ENCODE measurements at places on chromosomes 6 and 20. TPM values are rescaled to one million over a fixed set of nuclear protein-coding genes. Genes with fewer than 3 reads are reported as not detected.

DNA sequence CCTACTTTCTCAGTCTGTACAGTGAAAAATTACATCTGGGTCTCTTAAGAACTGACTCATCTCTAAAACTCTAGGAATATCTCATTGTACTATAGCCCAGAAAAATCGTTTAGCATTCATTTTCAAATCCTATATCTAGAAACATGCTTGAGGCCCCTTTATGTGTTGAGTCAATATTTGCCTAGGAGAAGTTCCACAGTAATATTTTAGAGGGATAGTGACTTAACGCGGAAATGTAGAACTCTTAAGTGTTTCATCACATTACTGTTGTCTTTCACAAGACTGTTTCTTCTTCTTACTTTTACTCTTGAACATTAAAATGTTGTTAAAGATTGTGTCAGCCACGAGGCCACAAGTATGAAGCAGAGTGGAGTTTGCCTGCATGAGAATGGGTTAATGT is 23.0 kb upstream of the MYLIP start:
- no peak for DNase-seq
- H3K4me1 ChIP-seq, result no peaks in the 10 kb centered on the region
- H3K36me3 ChIP-seq, result no peaks in the 10 kb centered on the region

GRCh38 chr6:80638213-80639055 is 532.0 kb downstream of the BCKDHB start:
- H3K36me3 ChIP-seq, result no peaks in the 10 kb centered on the region
- DNase-seq, result peak; percentile 12
- H3K4me3 ChIP-seq, result no peak overlapping the region
- H3K27ac ChIP-seq, result no peak overlapping the region
- no peaks in the 10 kb centered on the region for H3K4me1 ChIP-seq

DNA sequence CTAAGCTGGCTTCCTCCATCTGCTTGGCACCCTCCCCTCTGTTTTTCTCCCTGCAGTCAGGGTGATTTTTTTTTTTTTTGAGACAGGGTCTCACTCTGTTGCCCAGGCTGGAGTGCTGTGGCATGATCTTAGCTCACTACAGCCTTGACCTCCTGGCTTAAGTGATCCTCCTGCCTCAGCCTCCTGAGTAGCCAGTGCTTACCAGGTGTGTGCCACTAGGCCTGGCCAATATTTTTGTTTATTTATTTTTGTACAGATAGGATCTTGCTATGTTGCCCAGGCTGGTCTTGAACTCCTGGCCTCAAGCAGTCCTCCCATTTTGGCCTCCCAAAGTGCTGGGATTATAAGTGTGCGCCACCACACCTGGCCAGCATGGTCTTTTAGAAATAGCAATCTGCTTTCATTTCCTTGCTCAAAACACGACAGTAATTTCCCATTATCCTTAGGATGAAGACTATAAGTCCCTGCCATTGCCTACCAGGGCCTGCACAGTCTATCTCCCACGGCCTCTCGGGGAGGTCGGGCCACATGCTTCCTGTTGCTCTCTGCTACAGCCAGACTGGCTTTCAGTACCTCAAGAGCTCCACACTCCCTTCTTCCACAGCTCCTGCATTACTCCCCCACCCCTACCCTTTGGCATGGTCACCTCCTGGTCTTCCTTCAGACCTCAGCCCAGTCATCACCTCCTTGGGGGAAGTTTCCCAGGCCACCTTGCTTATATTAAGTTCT is 11.1 kb upstream of the CD164 start:
- peaks cover 3% of the 10 kb centered on the region for H3K4me1 ChIP-seq
- H3K27ac ChIP-seq, result no peak overlapping the region
- H3K4me3 ChIP-seq, result no peak overlapping the region

GRCh38 chr20:9909167-9909566 is 70.3 kb upstream of the PAK5 start:
- H3K4me3 ChIP-seq, result no peak overlapping the region
- H3K36me3 ChIP-seq, result no peaks in the 10 kb centered on the region
- peaks cover 25% of the 10 kb centered on the region for H3K27me3 ChIP-seq
- H3K27ac ChIP-seq, result no peak overlapping the region
- no peaks in the 10 kb centered on the region for H3K4me1 ChIP-seq
- no peak for DNase-seq

- H3K36me3 ChIP-seq, result no peaks in the 10 kb centered on the region
- H3K27ac ChIP-seq, result no peak overlapping the region
- no peak for DNase-seq
Measured at GRCh38 chr6:24273096-24273870, 84.6 kb downstream of the DCDC2 start.

DNA sequence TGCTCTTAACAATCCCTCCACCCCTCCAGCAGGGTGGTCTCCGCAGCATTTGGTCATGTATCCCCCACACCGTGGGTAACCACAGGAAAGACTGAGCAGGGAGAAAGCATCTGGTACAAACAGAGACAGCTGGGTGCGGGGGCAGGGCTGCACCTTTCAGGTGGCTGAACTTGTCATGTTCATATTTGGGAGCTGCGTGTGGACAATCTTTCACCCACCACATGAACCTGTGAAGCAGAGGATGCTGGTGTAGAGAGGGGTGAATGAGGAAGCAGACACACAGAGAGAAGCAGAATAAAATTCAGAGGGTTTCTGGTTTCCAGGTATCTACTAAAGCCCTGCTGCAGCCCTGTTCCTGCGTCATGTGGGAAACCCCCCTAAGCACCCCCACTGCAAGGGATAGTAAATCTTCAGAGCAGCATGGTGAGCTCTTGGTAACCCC is 8.9 kb downstream of the GFOD1 start:
- H3K27ac ChIP-seq, result no peak overlapping the region
- no peaks in the 10 kb centered on the region for H3K27me3 ChIP-seq
- H3K4me1 ChIP-seq, result peaks cover 6% of the 10 kb centered on the region
- DNase-seq, result no peak
- peaks cover 3% of the 10 kb centered on the region for H3K36me3 ChIP-seq
- no peak overlapping the region for H3K4me3 ChIP-seq

- no peaks in the 10 kb centered on the region for H3K27me3 ChIP-seq
- H3K4me3 ChIP-seq, result no peak overlapping the region
- H3K27ac ChIP-seq, result no peak overlapping the region
- H3K4me1 ChIP-seq, result peaks cover 45% of the 10 kb centered on the region
- DNase-seq, result no peak
Measured at GRCh38 chr6:4931530-4932227, 72.2 kb downstream of the RPP40 start.

GRCh38 chr6:138115201-138115600 is 8.0 kb upstream of the PERP start:
- no peak for DNase-seq
- H3K27me3 ChIP-seq, result peaks cover 12% of the 10 kb centered on the region
- H3K27ac ChIP-seq, result no peak overlapping the region
- H3K4me3 ChIP-seq, result no peak overlapping the region
- peaks cover 6% of the 10 kb centered on the region for H3K4me1 ChIP-seq
- no peaks in the 10 kb centered on the region for H3K36me3 ChIP-seq

DNA sequence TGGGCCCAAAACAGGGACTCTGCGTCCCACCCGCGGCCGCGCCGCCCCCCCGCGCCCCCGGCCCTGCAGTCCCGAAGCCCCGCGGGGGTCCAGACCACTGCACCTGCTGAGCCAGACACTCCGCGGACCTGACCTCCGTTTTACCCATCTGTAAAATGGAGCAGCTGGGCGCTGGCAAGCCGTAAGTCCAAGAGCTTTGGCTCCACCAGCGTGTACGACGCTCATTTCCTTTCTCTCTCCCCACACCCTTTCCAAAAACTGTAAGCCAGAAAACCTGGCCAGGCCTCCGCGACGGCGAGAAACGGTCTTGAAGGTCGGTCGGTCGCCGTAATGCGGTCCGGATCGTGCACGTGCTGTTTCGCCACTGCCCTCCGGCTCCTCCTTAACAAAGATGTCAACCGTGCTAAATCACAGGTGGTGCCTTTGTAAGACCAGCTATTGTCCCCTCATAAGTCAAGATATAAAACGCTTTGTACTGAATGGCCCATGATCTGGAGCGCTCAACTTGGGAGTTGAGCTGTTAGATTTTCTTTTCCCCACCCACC is 7.8 kb upstream of the NR2E1 start:
- no peaks in the 10 kb centered on the region for H3K36me3 ChIP-seq
- H3K27me3 ChIP-seq, result peaks cover 86% of the 10 kb centered on the region
- no peak overlapping the region for H3K27ac ChIP-seq
- peaks cover 16% of the 10 kb centered on the region for H3K4me1 ChIP-seq
- H3K4me3 ChIP-seq, result peak overlapping the region; percentile 35

GRCh38 chr20:57638173-57638894 is 18.1 kb upstream of the ZBP1 start:
- H3K27ac ChIP-seq, result no peak overlapping the region
- H3K4me1 ChIP-seq, result peaks cover 12% of the 10 kb centered on the region
- no peaks in the 10 kb centered on the region for H3K27me3 ChIP-seq
- H3K36me3 ChIP-seq, result peaks cover 9% of the 10 kb centered on the region
- DNase-seq, result no peak

DNA sequence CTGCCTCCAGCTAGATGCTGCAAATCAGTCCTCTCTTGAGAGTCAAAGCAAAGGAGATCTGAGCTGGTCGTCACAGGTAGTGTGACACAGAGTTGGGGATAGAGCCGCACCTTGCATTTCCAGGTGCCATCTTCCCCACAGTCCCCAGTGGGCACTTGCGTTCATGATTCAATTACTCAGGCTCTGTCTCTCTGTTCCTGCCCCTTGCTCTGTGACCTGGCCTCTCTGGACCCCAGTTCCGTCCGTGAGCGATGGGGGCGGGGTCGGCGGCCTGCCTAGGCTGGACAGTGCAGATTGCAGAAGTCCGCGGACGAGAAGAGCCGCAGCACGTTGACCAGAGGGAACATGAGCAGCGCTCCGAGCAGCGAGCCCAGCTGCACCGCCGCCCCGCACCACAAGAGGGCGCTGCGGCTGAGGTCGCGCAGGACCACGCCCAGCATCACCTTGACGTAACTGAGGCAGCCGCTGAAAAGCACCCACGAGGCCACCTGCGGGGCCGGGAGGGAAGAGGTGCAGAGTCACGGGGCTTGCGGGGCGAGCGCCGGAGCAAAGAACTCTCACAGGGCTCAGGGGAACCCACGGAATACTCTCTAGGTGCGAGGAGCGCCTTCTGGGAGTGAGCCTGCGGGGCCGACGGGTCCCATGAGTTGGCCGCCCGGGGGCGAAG is 7.4 kb downstream of the SLC52A3 start:
- no peaks in the 10 kb centered on the region for H3K36me3 ChIP-seq
- H3K27ac ChIP-seq, result no peak overlapping the region
- peaks cover 3% of the 10 kb centered on the region for H3K4me1 ChIP-seq
- DNase-seq, result peak; percentile 22
- peaks cover 3% of the 10 kb centered on the region for H3K27me3 ChIP-seq
- no peak overlapping the region for H3K4me3 ChIP-seq

DNA sequence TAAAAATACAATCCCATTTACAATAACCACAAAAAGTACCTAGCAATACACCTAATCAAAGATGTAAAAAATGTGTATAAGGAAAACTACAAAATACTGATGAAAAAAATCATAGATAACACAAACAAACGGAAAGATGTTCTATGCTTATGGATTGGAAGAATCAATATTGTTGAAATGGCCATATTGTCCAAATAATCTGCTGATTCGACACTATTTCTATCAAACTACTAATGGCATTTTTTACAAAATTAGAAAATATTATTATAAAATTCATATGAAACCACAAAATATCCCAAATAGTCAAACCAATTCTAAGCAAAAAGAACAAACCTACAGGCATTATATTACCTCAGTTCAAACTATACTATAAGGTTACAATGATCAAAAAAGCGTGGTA is 978.3 kb upstream of the MAP3K7 start:
- no peaks in the 10 kb centered on the region for H3K27me3 ChIP-seq
- H3K36me3 ChIP-seq, result no peaks in the 10 kb centered on the region
- no peaks in the 10 kb centered on the region for H3K4me1 ChIP-seq
- no peak overlapping the region for H3K4me3 ChIP-seq
- no peak overlapping the region for H3K27ac ChIP-seq

GRCh38 chr6:2061880-2062279 is 183.5 kb downstream of the GMDS start:
- peaks cover 17% of the 10 kb centered on the region for H3K36me3 ChIP-seq
- no peak overlapping the region for H3K27ac ChIP-seq
- H3K27me3 ChIP-seq, result no peaks in the 10 kb centered on the region
- H3K4me3 ChIP-seq, result no peak overlapping the region
- DNase-seq, result no peak

DNA sequence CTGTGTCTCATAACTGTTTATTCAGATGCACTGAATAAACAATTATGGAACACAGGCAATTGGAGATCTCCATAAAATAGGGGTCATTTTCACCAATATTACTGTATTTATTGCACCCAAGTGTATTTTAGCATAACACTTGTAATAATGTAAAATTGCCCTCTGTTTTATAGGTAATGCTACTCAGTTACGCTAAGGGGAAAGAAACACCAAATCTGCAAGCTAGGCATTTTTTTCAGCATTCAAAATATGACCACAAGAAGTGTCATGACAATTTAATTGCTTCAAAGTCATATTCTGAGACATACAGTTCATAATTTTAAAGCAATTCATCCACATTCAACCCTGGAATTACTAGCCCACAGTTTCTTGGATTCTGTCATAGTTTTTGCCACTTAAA is 643.2 kb upstream of the NOX3 start:
- no peak for DNase-seq
- H3K27ac ChIP-seq, result no peak overlapping the region
- H3K27me3 ChIP-seq, result no peaks in the 10 kb centered on the region
- H3K4me3 ChIP-seq, result no peak overlapping the region
- peaks cover 4% of the 10 kb centered on the region for H3K36me3 ChIP-seq

GRCh38 chr20:41068806-41069205 is 40.2 kb downstream of the TOP1 start:
- peaks cover 60% of the 10 kb centered on the region for H3K4me1 ChIP-seq
- peaks cover 29% of the 10 kb centered on the region for H3K36me3 ChIP-seq
- no peak for DNase-seq

DNA sequence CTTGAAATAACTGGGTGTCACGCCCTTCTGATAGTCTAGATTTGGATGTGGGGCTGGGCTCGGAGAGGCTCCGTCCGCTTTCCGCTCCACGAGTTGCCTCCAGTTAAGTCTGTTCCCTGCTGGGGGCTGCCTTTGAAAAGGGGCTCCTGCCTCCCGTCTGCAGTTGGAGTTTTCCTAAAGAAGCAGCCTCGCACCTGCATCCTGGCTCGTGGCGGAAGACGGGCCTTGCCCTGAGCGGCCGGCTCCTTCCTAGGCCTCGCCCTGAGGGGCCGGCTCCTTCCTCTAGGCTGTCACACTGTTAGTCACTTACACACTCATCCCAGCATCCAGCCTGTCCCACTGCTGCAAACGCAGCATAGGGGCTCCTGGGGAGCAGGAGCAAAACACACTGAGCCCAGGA is 74.4 kb downstream of the SMOC2 start:
- DNase-seq, result no peak
- no peaks in the 10 kb centered on the region for H3K4me1 ChIP-seq
- no peak overlapping the region for H3K27ac ChIP-seq
- H3K27me3 ChIP-seq, result no peaks in the 10 kb centered on the region
- no peaks in the 10 kb centered on the region for H3K36me3 ChIP-seq

DNA sequence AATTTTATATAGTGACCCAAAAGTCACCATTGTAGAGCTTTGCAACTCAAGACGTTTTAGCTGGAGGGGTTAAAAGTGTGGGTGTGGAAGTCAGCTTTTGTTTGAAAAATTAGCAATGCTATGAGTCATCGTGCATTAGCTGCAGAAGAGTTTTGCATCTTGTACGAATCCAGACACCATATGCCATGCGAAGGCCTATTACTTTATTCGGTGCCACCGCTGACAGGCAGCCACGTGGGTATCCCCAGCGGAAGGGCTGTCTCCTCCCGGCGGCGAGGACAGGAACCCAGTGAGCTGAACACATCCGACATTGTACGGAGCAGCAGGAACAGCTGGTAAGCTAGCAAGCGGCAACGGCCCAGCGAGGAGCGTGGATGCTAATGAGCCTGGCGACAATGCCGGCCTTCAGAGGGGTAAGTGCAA is 84.4 kb downstream of the INSM1 start:
- H3K36me3 ChIP-seq, result peaks cover 12% of the 10 kb centered on the region
- H3K27me3 ChIP-seq, result no peaks in the 10 kb centered on the region

The C20orf202 gene
- not detected for total RNA-seq

The ADGB gene
- total RNA-seq, result not detected

The MAVS gene
- 14.8 TPM for total RNA-seq

The AGER gene
- total RNA-seq, result 17.0 TPM

The XKR7 gene
- total RNA-seq, result 0.02 TPM

The SLC12A5 gene
- not detected for total RNA-seq

The PPARD gene
- 10.8 TPM for total RNA-seq
